ENCODE measurements at places on chromosomes 6 and 20.
A peak's percentile ranks its signal among the peaks of the same experiment; 100 is the strongest.

- no peak for DNase-seq
Observed at GRCh38 chr6:63643862-63644261, 8.3 kb downstream of the PHF3 start.

DNA sequence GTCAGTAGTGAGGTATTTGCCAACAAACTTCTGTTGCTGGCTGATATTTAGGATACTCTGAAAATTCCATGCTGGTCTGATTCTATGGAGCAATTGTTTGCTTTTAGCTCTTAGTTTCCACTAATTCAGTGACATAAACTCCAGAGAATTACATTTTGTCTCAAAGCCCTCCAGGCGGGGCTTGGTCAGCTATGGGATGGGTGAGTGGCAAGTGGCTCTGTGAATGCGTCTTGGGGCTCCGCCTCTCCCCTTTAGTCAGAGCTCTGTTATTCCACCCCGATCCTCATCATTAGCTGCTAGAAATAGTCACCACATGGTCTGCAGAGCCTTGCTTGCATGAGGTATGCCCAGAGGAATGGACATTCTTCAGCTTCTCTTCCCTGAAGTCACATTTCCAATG, 540.6 kb downstream of the QKI start:
- no peak for DNase-seq

GRCh38 chr20:41047975-41048305, 19.3 kb downstream of the TOP1 start:
- DNase-seq = no peak

DNA sequence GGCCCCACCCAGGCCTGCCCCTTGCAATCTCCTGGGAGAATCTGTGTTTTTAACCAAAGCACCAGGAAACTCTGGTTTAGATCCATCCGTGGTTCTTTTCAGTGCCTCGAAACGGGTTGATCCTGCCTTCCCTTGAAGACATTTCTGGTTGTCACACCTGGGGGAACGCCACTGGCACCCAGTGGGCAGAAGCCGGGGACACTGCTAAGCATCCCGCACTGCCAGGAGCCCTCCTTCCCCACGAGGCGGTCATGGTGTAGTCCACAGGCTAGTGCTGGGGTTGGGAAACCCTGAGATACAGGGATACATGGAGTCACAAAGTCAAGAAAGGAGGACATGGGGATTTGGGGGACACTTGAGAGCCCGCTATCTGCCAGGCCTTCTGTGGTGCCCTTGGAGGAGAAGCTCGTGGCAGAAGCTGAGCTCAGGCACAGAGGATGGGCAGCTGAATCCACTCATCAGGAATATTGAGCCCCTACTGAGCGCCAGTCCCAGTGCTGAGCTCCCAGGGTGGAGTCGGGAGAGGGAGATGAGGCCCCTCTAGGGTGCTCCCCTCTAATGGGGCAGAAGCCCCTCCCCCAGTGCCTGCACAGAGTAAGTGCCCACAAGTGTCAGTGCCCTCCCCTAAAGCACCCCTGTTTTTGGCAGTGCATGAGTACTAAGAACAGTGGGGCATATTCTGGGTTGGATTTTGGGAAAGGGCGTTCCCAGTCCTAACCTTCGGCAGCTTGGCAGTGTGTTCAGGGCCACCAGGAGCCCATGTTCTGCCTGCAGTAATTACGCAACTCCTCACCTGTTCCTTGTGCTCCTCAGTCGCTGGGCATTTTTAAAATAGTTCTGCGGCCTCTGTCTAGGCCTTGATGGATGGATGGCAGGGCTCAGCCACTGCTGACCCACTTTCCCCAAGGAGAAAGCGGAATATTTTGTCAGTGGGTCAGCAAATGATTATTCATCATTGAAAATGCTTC, 25.6 kb upstream of the PHACTR3 start:
- no peak for DNase-seq

GRCh38 chr6:5663739-5664138, 343.0 kb downstream of the NRN1 start:
- DNase-seq = no peak

GRCh38 chr6:109715616-109716015, 24.5 kb downstream of the FIG4 start:
- DNase-seq = no peak

GRCh38 chr6:105645156-105645555, 242.3 kb upstream of the PREP start:
- DNase-seq = no peak

GRCh38 chr6:24497254-24497970, 2.6 kb downstream of the ALDH5A1 start:
- DNase-seq = no peak

- DNase-seq = no peak
Observed at GRCh38 chr6:168996356-168996625, 257.4 kb downstream of the THBS2 start.

DNA sequence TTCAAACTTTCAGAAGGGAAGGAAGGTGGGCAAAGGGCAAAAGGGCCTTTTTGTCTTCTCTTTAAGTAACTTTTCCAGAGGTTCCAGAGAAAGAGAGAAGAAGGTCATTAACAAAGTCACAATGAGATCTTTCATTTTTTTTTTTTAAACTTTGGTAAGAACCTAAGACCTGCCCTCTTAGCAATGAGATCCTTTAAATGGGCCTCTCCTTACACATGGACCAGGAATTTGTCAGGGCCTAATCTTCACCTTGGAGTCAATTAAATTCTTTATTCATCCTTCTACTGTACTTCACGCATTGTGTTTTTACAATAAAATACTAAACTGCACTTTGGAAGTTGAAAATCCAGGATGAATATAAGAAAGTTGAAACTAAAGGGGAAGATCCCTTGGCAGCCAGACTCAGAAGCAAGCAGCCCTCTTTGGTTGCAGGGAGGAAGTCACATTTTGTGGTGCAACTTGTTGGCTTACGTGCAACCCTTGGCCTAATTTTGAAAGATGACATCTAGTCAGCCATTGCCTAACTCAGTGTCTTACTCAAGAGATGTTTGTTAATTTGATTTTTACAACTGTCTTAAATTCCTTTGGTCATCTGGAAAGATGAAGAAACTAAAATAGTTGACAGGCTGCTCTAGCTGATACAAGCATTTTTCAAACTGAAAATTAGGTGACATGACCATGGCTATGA, 11.9 kb upstream of the TMEM170B start:
- DNase-seq = no peak

DNA sequence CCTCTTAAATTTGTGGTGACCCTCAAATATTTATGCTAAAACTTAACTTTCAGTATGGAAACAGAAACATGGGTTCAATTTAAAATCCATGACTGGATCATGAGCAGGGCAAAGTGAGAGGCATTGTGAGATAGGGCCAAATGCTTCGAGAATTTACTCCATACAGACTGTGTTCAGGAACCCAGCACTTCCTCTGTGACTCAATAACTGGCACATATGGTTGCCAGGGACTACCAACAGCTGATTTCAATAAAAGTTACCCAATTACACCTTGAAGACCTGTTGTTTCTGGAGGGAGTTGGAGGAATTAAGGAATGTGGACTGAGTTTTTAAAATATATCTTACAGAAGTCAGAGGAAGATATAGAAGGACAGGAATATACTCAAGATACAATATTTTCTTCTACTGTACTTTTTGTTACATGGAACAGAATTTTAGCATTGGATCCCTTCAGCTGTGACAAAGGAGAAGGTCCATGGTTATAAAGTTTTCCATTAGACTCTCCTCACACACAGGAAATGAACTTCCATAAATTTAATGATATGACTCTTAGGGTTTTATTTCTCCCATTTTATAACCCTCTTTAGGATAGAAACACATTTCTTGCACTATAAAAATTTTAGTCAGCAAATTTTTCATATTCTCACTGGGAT, 258.5 kb downstream of the KHDC1L start:
- DNase-seq = no peak

DNA sequence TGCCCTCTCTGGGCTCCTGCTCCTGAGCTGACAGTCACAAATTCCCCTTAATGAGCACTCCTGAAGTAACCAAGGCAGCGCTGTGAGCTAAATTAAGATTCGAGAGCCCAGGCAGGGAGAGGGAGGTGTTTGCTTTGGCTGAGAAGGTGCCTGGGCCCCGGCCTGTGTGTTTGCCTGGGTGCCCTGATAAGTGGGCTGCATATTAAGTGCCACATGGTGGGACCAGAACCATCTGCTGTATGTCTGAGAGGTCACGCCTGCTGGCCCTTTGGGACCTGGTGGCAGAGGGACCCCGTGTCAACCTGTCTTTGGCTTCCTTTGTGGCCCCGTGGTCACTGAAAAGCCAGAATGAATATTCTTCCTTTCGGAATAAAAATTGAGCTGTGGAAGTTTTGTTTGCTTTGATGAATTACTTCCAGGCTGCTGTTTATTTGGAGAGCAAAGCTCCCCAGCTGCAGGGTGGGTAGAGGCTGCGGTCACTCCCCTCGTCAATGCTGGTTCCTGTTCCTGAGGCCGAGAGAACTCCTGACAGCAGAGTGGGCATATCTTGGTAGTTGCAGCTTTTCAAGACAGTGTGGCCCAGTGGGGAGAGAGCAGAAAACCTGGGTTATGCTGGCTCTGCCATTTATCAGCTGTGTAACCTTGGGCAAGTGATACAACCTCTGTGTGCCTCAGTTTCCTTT, 17.5 kb upstream of the KCNK16 start:
- peak; percentile 91 for DNase-seq

GRCh38 chr20:58308680-58309527, 611 bp upstream of the RAB22A start:
- peak; percentile 61 for DNase-seq

DNA sequence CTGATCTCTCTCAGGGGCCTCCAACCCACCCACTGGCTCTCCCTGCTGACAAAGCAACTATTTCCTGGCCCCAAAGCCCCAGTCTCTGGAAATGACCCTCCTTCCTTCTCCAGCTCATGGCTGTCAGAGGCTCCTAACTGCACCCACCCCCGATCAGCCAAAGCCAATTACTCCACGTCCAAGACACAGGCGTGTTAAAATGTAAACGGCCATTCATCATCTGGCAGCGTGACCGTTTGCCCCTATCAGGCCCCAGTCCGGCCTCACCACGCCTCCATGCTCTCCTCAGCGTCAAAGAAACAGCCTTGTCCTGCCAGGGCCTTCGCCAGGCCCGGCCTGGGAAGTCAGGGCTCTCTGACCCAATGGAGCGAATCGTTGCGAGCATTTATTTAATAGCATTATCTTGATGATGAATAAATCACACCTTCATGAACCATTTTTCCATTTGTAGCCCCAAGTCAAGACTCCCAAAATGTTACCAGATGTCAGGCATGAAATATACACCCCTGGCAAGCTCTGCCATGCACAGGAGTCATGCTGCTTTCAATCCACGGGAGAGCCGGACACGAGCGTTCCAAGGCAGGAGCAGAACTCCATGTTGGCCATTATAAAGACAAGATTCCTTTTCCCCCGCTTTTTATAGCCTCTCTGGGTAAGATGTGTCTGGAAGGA, 17.7 kb downstream of the RIPOR3 start:
- no peak for DNase-seq

DNA sequence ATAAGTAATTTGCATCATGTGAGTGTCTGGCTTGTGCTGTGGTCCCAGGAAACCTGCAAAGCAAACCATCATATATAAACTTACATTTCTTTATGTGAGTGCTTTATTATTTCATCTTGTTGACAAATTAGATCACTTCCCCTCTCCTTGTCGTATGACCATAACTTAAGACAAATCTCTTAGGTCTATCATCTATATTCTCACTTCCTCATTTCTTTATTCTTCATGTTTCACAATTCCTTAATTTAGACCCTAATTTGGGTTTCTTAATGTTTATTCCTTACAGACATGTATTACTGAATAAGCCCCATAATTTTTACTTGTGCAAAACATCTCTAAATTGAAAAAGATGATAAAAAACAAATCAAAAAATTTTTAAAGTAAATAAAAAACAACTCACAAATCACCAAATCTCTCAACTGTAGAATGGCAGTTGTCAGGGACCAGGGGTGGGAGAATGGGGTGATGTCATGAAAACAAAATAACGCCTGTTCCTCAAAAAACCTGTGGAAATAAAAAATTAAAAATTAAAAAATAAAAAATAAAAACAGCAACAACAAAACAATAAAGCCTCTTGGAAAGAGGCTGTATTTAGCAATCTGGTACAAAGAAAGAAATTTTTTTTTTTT, 49.5 kb upstream of the FBXO30 start:
- DNase-seq = no peak

DNA sequence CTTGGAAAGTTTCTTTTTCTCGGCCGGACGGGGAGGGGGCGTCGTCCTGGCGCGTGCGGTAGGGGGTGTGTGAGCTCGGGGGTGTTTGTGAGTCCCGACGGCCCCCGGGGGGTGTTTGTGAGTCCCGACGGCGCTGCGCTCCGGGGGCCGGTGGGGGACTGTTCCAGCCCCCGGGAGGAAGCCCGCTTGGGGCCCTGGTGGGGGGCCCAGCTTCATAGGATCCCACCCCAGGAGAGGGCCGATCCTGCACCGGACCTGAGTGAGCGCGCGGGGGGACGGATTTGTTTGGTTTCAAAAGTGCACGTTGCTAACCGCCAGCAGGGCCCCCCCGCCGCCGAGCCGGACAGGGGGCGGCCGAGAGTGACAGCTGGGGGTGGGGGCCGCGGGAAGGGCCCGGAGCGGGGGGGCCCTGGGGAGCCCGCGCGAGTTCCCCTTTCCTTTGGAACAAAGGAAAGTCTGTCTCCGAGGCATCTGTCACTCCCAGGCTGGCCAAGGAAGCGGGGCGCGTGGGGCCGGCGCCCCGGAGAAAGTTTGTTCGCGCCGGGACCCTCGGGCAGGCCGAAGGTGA, 485 bp downstream of the TGIF2 start:
- DNase-seq = peak; percentile 39

DNA sequence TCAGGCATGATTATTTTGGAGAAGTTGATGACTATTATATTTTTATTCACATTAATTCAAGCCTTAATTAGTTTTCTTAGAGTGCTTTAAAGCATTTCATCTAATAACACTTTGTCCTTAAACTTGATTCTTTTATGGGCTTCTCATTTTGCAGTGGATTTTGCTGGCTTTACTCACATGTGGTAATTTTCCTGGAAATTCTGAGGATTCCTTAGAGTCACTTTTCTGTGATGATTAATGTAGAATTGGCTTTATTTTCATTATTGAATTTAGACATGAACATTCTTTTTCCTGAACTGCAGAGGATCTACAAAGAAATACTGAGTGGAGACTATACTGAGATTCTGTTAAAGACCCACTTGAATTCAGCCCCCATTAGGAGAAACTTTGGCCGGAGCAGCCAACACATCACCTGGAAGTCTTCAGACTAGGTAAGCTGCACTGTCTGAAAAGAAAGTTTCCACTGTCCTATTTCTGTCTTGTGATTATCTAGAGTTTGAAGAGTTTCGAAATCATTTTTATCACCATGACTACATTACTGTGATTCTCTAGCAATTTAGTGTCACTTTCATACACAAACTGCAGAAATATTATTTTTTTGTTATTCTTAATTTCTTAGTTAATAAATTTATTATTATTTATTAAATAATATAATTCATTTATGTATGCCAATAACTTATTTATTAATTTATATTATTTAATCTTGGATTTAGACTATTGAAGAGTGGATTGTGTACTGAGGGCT, 1.9 kb downstream of the RFPL4B start:
- no peak for DNase-seq

Measured in NCI-H146 (cell line).